ENCODE measurements at places on chromosomes 13 and 19.

- DNase-seq, result no peak
Measured at GRCh38 chr19:31099515-31100205, 249.6 kb downstream of the TSHZ3 start.

- no peak for DNase-seq
Measured at GRCh38 chr13:59408738-59409137, 755.0 kb downstream of the DIAPH3 start.

GRCh38 chr19:12628040-12629022 is 17.6 kb downstream of the ZNF791 start:
- DNase-seq, result no peak

DNA sequence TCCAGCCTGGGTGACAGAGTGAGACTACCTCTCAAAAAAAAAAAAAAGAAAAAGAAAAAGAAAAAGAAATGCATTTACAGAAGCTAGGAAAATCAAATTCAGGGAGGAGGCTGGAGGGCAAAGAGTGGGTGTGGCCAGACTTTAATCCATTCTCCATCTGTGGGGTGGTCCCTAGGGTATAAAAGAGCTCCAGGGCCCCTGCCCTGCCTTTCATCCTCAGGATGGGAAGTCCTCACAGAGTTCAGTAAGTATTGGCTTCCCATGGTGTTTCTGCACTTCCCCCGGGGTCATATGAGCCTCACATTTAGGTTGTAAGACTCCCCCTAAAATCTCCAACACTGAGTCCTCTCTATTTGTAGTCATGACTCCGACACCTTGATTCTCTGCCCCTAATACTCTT is 33.0 kb downstream of the DPRX start:
- no peak for DNase-seq

DNA sequence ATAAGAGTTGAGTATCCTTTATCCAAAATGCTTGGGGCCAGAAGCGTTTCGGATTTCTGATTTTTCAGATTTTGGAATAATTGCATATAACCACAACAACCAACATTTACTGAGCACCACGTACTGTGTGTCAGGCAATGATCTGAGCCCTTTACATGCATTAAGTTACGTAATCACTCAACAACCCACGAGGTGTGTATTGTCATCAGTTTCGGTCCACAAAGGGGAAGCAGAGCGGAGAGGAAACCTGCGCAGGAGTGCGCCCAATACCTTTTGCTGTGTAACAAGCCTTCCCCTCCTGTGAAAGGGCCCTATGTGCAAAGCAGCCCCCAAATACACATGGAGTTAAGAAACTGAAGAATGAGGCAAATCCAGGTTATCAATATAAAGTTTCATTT is 20.7 kb upstream of the NLRP12 start:
- DNase-seq, result no peak

DNA sequence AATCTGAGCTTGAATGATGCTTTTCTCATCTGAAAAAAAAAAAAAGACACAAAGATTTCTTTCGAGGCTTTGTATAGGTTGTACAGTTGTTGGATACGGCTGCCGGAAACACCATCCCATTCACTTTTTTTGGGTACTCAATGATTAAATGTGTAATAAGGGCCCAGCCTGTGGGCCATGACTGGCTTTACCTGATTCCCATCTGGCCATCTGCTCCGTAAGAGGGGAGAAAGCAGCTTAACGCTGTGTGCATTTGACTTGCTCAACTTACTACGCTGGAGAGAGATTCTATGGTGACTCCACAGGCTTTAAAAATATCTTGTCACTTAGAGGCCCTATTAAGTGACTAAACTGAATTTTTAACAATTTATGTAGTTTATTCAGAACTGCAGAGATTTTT is 731 bp downstream of the ZNF558 start:
- DNase-seq, result no peak

GRCh38 chr13:76637641-76638141 is 248.5 kb downstream of the KCTD12 start:
- DNase-seq, result no peak

DNA sequence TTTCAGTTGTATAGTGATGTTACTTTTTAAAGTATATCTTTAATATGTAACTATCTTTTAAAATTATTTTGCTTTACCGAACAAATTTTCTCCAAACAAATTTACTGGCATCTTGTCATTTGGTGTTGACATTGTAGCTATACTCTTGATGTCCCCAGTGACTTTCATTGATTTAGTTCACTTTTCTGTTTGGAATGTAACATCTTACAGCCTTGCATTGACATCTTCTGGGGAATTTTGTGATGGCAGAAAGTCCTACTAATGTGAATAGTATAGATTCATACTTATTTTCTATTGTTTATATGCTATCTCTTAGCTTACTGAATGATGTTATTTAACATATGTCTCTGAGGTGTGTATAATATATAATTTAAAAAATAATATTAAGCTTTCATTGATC is 800.9 kb upstream of the ATXN8OS start:
- DNase-seq, result no peak

DNA sequence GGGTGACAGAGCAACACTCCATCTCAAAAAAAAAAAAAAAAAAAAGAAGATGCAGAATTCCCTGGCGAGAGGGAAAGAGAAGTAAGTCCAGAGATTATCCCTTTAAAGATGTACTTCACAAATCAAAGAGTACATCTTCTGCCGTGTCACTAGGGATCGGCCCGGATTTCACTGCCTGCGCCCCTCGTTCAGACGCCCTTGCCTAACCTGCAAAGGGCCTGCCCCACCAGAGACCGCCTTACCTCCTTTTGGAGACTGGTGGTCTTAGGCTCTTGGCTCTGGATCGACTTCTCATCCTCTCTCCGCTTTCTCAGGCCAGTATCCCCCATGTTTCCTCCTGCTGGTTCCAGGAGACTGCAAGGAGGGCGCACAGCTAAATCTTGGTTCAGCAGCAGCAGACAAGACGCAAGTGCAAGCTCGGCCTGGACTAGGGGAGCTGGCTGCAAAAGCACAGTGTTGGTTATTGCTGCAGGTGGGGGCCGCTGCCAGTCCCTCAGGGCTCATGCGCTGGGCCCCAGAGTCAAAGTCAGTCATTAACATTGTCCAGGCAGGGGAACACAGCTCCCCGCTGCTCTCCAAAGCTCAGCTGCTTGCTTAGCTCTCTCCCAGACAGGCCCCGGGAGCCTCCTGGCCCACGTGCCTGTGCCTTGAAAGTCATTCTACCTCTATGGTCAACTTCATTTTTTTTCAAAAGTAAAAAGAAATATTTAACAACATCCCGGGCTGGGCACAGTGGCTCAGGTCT is 1.2 kb downstream of the SLC7A9 start:
- DNase-seq, result no peak

GRCh38 chr19:17098326-17098725 is 22.7 kb downstream of the MYO9B start:
- DNase-seq, result no peak

- no peak for DNase-seq
Measured at GRCh38 chr19:17348700-17349099, 11.3 kb downstream of the GTPBP3 start.

GRCh38 chr19:27738569-27739193 is 1474.3 kb downstream of the UQCRFS1 start:
- no peak for DNase-seq

DNA sequence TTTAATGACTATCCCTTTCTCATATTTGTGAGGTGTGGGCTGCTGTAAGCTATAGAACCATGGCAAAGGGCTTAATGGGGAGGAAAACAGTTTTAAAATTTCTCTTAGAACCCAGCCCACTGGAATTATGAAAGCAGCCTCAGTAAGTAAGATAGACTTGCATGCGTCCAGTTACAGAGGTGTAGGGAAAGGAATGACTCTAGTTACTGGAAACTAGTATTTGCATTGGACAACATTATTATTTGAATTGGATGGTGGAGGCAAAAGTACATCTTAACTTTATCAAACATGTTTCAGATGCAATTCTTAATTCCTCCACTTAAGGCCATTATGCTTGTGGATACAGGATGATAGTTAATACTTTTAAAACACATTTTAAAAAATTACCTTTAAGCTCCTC is 292.9 kb downstream of the SPRY2 start:
- no peak for DNase-seq

DNA sequence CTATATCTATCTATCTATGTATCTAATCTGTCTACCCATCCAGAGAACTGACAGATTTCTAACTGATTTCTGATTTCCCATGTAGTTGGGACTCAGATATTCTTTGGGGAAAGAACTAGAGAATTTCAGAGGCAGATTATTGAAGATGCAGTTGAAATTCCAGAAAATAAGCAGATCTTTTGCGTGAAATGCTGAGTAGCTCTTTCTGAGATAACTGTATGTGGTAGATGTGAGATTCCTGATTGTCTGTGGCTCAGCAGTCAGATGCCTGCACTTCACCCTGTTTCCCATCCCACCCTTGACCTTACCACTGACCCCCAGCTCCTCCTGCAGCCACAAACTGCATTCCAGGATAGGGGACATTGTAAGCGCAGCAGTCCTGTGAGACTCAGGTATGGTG is 61.5 kb downstream of the DGKH start:
- DNase-seq, result no peak

DNA sequence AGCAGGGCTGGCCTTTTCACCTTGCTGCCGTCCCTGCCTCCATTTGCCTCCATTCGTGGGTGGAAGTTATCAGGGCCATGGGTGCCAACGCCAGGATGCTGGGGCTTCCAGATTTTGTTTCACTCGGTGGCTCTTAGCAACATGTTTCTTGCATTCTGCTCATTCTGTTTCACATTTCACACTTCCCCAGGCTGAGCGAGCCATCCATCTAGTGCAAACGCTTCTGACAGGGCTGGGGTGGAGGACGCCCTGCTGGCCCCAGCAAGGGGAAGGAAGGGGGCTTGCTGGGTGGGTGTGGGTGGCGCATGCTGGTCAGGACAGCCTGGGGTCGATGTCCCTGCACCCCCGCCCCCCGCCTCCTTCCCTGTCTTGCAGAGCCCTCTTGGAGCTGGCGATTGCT is 165.2 kb downstream of the URI1 start:
- DNase-seq, result no peak

DNA sequence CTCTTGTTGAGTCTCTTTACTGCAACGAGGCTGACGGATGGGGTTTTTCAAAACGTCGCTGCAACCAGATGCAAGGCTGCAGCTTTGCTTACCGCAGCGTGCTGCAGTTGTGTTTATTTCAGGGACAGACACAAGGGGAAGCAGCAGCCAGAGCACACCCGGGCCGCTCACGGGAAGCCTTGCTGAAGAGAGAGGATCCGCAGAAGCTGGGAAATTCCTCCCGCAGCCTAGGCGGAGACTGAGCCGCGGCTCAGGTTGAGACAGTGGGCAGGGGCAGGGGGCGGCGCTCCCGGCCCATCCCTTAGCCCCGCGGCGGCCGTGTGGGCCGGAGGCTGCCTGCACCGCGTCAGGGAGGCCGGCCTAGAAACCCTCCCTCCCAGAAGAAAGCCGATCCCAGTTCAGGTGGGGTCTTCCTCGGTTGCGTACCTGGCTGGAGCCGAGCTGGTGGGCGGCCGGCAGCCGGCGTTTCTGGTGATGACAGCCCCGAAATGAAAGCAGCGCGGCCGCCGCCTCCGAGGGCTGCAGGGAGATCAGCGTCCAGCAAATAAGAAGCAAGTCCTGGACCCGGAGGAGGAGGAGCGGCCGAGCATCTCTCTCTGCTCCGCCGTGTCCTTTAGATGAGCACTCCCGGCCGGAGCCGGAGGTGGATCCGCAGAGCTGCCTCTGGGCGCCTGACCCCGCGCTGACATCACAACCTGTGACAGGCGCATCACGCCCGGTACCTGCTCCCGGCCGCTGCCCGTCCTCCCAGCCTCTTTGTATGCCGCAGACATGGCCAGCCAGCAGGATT is at the start of gene FRY:
FRY (plus strand) TSS at position 750 of the 790 bp plus-strand sequence; CDS start at position 772, 22 bp downstream.
- peak; percentile 20 for DNase-seq

- DNase-seq, result no peak
Measured at GRCh38 chr13:113654591-113655345, 3.2 kb downstream of the ATP4B start.

- no peak for DNase-seq
Measured at GRCh38 chr13:73259061-73260017, 200.5 kb downstream of the KLF5 start.

DNA sequence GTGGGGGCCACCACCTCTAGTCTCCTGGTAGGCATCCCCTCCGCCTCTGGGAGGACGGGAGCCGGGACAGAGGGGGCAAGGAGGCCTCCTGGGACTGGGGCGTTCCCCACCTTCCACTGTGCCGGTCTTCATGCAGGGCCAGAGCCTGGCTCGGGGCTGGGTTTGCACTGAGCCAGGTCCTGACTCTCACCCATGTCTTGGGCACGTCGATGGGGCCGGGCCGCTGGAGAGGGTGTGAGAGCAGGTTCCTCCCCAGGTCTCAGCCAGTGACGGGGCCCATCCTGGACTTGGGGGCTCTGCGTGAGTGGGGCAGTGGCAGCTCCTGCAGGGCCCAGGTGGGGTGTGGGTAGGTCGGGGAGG is 26.6 kb downstream of the ATP11A start:
- no peak for DNase-seq

- no peak for DNase-seq
Measured at GRCh38 chr13:101556676-101557123, 104.2 kb downstream of the ITGBL1 start.

- DNase-seq, result no peak
Measured at GRCh38 chr13:37695200-37695599, 96.6 kb upstream of the POSTN start.

- peak; percentile 57 for DNase-seq
Measured at GRCh38 chr13:91347996-91348905, 764 bp downstream of the MIR17HG start.

DNA sequence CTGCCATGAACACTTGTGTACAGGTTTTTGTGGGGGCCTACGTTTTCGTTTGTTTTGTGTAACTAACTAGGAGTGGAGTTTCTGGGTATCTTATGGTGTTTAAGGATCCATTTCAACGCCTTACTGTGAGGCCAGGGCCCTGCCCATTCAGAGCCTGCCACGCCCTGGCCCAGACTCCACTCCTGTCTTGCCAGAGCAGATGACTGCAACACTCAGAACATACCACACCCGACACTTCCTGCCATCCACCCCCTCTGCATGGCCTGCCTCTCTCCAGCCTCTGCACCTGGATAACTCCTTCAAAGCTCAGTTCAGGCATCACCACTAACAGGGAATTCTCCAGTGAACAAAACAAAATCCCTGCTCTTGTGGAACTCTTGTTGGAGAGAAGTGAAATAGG is 43.2 kb downstream of the RGCC start:
- no peak for DNase-seq

- DNase-seq, result no peak
Measured at GRCh38 chr13:104831831-104832230, 1703.6 kb downstream of the EFNB2 start.

GRCh38 chr19:3374369-3375112 is 8.2 kb downstream of the NFIC start:
- no peak for DNase-seq

DNA sequence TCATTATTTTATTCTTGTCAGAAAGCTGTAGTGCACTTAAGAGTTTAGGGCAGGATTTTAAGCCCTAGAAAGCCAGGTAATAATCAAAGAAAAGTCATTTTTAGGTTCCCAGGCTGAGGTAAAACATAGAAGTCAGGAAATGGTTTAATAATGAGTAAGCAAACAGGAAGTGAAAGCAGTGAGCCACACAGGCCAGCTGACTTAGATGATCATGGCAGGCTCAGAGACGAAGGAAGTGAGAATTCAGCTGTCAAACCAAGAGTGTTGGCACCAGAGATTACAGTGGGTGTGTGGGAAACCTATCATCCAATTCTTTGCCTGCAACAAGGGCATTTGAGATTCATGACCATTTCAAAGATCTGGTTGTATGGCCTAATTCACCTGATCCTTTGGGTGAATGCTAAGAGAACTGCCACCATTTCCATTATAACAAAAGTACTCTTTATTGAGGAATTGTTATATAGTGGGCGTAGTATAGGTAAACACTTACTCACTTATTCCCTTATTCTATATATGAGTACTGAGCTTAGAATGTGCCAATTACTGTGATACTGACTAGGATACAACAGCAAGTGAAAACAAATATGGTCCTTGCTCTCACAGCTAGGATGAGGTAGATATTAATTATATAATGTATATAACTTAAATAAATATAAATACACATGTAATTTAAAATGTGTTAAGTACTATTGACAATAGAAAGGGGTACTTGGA is 103.7 kb upstream of the EDNRB start:
- DNase-seq, result peak; percentile 4
